ENCODE measurements at places on chromosomes 13 and 19.

- no peak for DNase-seq
- H3K4me3 ChIP-seq, result no peak overlapping the region
- no peak overlapping the region for H3K27ac ChIP-seq
- no peaks in the 10 kb centered on the region for H3K4me1 ChIP-seq
- H3K27me3 ChIP-seq, result no peaks in the 10 kb centered on the region
- no peaks in the 10 kb centered on the region for H3K36me3 ChIP-seq
Observed at GRCh38 chr19:8036434-8037099, 16.0 kb upstream of the CCL25 start.

DNA sequence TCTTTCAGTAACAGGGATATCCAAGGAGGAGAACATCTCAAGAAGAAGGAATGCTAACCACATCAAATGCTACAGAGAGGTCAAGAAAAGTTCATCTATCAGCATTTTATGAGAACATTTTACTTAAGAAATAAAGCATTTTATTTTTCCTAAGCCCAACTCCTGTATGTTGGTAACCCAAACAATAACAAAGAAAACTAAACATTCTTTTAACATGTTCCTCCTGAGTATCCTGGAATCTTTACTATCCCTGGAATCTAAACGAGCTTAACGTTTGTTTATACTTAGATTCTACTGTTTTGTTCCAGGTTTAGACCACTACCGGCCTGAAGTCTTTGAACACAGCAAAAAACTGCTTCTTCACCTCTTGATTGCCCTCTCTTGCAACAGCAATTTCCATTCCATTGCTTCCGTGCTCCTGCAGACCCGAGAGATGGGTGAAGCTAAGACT, 89.7 kb downstream of the ZAR1L start:
- H3K27me3 ChIP-seq, result no peaks in the 10 kb centered on the region
- H3K36me3 ChIP-seq, result peaks cover 4% of the 10 kb centered on the region
- no peak overlapping the region for H3K4me3 ChIP-seq

DNA sequence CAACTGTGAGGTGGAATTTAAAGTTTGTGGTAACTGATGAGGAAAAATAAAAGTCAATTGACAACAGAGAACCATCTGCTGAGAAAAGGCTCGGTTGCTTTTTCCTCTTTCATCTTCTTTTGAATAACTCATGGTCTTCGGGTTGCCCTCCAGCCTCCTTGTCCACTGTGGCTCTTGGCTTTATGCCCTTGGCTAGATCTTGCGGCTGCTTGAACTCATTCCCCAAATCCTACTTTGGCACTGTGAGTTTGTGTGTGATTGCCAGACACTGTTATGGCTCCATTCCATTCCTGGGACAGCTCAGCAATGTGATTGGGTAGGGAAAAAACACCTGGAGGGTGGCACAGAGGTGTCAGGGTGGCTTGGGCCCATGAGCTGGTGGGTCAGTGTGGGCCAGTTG, 387.4 kb downstream of the DLEU7 start:
- peaks cover 36% of the 10 kb centered on the region for H3K4me1 ChIP-seq
- H3K27me3 ChIP-seq, result no peaks in the 10 kb centered on the region
- no peak overlapping the region for H3K27ac ChIP-seq
- no peaks in the 10 kb centered on the region for H3K36me3 ChIP-seq
- no peak for DNase-seq

- H3K36me3 ChIP-seq, result peaks cover 3% of the 10 kb centered on the region
- H3K4me1 ChIP-seq, result no peaks in the 10 kb centered on the region
- DNase-seq, result no peak
- H3K27ac ChIP-seq, result no peak overlapping the region
Observed at GRCh38 chr13:98521461-98522247, 55.3 kb downstream of the STK24 start.

- no peak overlapping the region for H3K27ac ChIP-seq
- H3K4me3 ChIP-seq, result no peak overlapping the region
- no peaks in the 10 kb centered on the region for H3K36me3 ChIP-seq
- H3K27me3 ChIP-seq, result no peaks in the 10 kb centered on the region
- H3K4me1 ChIP-seq, result no peaks in the 10 kb centered on the region
- DNase-seq, result no peak
Observed at GRCh38 chr13:36421447-36421846, 10.8 kb upstream of the CCNA1 start.

- H3K4me3 ChIP-seq, result no peak overlapping the region
- H3K27me3 ChIP-seq, result no peaks in the 10 kb centered on the region
- DNase-seq, result no peak
- H3K27ac ChIP-seq, result no peak overlapping the region
Observed at GRCh38 chr19:34448191-34448590, 20.0 kb downstream of the UBA2 start.

- DNase-seq, result no peak
- H3K27me3 ChIP-seq, result no peaks in the 10 kb centered on the region
- H3K4me1 ChIP-seq, result peaks cover 5% of the 10 kb centered on the region
- no peaks in the 10 kb centered on the region for H3K36me3 ChIP-seq
- no peak overlapping the region for H3K27ac ChIP-seq
Observed at GRCh38 chr13:46173656-46174055, 8.3 kb downstream of the LCP1 start.

- peaks cover 5% of the 10 kb centered on the region for H3K4me1 ChIP-seq
- H3K36me3 ChIP-seq, result peaks cover 3% of the 10 kb centered on the region
- H3K27ac ChIP-seq, result no peak overlapping the region
- DNase-seq, result no peak
Observed at GRCh38 chr19:45005787-45006186, 4.5 kb downstream of the RELB start.

GRCh38 chr13:32734511-32734910, 148.3 kb downstream of the PDS5B start:
- no peaks in the 10 kb centered on the region for H3K27me3 ChIP-seq
- no peak for DNase-seq
- H3K4me1 ChIP-seq, result peaks cover 26% of the 10 kb centered on the region
- no peak overlapping the region for H3K4me3 ChIP-seq
- no peaks in the 10 kb centered on the region for H3K36me3 ChIP-seq
- no peak overlapping the region for H3K27ac ChIP-seq

GRCh38 chr13:98534821-98535220, 42.1 kb downstream of the STK24 start:
- no peak overlapping the region for H3K4me3 ChIP-seq
- H3K4me1 ChIP-seq, result no peaks in the 10 kb centered on the region
- no peaks in the 10 kb centered on the region for H3K36me3 ChIP-seq
- H3K27ac ChIP-seq, result no peak overlapping the region
- no peak for DNase-seq
- no peaks in the 10 kb centered on the region for H3K27me3 ChIP-seq

- H3K4me1 ChIP-seq, result no peaks in the 10 kb centered on the region
- H3K27ac ChIP-seq, result no peak overlapping the region
- H3K27me3 ChIP-seq, result no peaks in the 10 kb centered on the region
- H3K4me3 ChIP-seq, result no peak overlapping the region
Observed at GRCh38 chr13:20664351-20664750, 39.1 kb upstream of the IL17D start.

DNA sequence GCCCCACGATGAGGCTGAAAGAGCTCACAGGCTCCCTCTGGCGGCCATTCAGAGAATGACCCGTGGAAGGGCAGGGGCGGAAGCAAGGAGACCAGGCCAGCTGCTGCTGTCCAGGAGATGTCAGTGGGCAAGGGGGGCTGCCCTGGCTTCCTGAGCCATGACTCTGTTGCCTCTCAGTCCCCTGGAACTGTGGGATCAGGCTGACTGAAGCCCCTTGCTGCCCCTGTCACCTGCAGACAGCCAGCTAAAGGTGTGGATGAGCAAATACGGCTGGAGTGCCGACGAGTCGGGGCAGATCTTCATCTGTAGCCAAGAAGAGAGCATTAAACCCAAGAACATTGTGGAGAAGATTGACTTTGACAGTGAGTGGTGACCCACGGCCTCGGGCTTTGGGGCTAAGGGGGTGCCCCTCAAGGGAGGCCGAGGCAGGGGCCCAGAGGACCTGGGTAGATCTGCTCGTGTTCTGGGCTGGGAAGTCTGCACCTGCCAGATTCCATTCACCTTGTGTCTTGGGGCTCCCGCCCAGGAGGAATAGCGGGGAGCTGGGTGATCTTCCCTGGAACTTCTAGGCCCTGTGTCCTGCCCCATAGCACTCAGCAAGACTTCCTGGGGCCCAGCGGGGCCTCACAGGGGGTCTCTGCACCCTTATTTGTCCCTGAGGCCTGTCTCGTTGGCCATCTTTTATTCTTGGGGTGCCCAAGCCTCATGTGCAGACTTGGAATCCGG, 12.5 kb upstream of the ACTN4 start:
- no peak for DNase-seq
- H3K27me3 ChIP-seq, result no peaks in the 10 kb centered on the region
- no peak overlapping the region for H3K4me3 ChIP-seq
- peaks cover 23% of the 10 kb centered on the region for H3K36me3 ChIP-seq
- H3K27ac ChIP-seq, result no peak overlapping the region

DNA sequence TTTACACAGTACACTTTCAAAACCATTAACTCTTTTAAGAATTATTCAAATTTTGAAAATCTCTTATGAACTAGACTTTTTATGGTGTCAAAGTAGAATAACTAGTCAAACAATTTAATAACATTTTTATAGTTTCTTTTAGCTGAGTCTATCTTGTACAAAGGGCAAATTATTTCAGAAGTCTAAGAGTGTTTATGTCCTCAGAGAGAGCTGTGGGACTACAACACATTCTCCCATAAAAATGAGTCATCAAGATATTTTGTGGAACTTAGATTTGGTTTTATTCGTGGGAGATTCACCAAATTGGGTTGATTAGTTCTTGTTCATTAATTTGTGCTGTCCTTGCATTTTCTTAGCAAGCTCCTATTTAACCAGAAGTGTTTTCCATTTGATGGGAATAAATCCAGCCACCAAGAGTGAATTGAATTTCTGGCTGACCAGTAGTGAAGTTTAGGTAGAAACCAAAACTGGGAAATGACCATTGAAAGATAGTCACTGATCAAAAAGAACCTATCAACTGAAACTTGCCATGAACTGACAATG, 291.0 kb downstream of the DLEU7 start:
- H3K36me3 ChIP-seq, result no peaks in the 10 kb centered on the region
- H3K27me3 ChIP-seq, result no peaks in the 10 kb centered on the region
- no peak overlapping the region for H3K4me3 ChIP-seq

DNA sequence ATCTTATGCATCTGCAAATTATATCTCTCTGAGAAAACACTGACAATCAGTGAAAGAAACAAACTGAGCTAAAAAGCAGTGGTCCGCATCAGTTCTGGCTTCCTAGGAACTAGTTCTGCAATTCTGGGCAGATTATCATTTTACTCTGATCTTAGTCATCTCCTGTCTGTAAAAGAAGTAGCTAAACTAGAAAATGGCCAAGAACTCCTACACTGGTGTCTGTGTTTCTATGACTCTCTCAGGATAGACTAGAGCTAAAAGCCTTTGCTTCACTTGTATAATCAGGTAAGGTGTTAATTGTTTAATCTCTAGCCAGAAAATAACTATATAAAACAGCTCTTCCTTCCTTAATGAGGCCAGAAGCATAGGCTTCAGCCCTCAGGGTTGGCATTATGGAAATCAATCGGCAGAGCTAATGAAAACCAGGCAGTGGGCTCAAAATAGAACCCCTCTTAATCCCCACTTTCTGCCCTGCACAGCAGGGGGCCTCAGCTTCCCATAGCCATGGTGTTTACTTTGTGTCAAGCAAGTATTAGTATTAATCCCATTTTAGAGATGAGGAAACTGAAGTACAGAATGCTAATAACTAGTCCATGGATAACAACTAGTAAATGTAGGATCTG, 459.2 kb downstream of the FGF14 start:
- no peaks in the 10 kb centered on the region for H3K27me3 ChIP-seq
- DNase-seq, result no peak
- no peaks in the 10 kb centered on the region for H3K4me1 ChIP-seq
- H3K27ac ChIP-seq, result no peak overlapping the region
- no peaks in the 10 kb centered on the region for H3K36me3 ChIP-seq
- H3K4me3 ChIP-seq, result no peak overlapping the region

GRCh38 chr13:111908981-111909380, 158.0 kb upstream of the SOX1 start:
- no peaks in the 10 kb centered on the region for H3K4me1 ChIP-seq
- no peak overlapping the region for H3K4me3 ChIP-seq
- no peaks in the 10 kb centered on the region for H3K27me3 ChIP-seq
- no peak for DNase-seq
- no peak overlapping the region for H3K27ac ChIP-seq

DNA sequence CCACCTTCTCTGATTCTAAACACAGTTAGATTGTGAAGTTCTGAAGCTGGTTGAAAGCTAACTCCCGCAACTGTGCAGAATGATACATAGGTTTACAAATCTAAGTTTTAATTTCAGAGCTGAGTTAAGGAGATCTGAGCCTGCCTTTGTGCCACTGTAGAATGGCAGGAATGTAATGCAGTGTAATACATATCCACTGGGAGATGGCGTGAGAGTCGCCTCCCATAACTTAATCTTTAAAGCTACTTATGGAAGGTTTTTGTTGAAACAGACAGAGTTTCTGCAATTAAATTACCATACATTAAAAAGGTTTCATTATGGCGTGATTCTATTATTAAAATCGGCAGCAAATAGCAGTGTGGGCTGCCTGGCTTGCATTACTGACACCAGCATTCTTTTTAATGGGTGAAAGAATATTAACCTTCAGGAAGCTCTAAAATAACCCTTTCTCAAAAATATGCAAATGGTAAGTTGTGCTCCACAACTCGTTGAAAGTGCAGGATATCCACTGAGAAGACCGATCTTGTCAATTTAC, 257.4 kb downstream of the OLFM4 start:
- no peak overlapping the region for H3K27ac ChIP-seq
- no peak overlapping the region for H3K4me3 ChIP-seq
- no peak for DNase-seq
- no peaks in the 10 kb centered on the region for H3K27me3 ChIP-seq
- no peaks in the 10 kb centered on the region for H3K4me1 ChIP-seq

DNA sequence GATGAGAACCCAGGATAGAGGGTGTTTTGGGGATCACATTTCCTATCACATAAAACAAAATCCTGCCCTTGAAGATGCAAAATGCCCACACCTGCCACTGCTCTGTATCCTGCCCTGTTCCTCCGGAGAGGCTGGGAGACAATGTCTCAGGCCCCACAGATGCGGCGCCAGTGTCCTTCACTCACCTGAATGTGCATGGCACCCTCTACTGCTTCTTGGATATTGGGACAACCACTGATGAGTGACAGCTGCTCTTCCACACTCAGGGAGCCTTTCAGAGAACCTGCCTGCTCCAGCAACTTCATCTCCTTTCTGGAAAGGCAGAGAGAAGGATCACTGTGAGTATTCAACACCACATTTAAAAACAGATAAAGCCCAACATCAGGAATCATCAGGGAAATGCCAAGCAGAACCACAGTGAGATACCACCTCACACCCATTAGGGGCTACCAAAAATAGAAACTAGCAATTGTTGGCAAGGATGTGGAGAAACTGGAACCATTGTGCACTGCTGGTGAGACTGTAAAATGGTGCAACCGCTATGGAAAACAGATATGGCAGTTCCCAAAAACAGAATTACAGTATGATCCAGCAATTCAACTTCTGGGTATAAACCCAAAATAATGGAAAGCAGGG, 36.4 kb downstream of the CRYL1 start:
- no peak overlapping the region for H3K4me3 ChIP-seq
- no peaks in the 10 kb centered on the region for H3K27me3 ChIP-seq
- no peaks in the 10 kb centered on the region for H3K4me1 ChIP-seq
- DNase-seq, result no peak

Data from thoracic aorta (tissue), 2 donors.